ENCODE measurements at places on chromosomes 5 and 9.

DNA sequence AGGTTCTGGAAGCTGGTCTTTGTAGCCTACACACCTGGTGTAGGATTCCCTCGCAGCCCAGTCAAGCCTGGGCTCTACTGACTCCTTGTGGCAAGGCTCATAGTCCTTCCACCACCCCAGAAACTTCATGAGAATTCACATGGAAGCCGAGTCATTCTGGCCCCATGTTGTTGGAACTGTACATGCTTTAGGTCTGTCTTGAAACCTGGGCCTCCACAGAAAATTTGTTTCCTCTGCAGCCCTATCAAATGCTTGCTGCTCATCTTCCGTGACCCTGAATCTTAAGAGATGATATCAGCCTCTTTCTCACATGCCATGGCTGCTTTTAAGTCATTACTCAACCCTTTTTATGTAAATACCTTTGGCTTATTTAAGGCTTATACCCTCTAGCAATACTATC is 113.4 kb upstream of the GRHPR start:
- no peak for DNase-seq

- peak; percentile 32 for DNase-seq
Measured at GRCh38 chr5:1050423-1051365, 42.1 kb downstream of the NKD2 start.

DNA sequence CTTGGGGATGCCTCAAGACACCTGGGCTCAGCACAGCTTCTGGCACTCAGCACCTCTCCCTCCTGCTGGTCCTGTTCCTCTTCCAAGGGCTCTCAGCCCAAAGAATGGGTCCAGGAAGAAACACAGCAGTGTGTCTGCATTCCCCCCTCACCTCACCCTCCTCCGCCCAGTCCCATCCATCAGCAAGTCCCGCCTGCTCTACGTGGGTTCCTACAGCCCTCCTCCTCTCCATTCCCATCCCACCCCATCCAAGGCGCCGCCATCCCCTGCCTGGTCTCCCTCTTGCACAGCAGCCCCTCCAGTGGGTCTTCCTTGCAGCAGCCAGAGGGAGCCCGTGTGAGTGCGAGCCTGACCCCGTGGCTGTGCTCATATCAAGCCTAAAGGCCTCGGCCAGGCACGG is 52.3 kb upstream of the RPL26L1 start:
- no peak for DNase-seq

DNA sequence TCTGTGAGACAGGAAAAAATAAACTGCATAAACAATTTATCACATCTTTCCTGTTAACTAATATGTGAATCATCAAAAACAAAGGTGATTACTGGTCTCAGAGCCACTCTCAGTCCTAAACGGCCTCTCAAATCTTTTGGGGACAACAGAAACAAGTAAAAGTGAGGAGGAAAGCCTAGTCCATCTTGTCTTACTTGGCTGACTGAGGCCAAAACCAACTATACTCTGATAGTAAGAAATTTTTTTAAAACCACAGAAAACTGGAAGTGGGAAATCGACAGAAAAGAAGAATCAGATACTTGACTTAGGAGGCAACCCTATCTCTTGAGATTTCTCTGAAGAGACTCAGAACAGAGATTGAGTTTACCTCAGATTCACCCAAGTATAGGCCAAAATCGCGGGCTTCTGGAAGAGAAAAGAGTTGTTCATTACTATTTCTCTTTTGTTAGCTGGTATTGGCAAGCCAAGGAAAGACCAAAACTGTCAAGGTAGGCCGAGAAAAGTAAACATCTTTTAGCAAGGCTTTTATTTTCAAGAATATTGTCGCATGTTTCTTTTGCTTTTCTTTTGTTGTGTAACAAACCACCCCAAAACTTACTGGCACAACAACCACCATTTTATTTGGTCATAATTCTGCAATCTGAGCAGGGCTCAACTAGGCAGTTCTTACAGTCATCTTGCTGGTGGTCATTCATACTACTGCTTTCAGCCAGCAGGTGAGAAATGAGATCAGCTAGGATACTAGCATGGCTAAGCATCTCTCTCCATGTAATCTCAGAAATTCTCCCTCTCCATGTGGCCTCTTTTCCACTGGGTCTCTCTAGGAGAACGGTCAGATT is 46.1 kb downstream of the RFX3 start:
- DNase-seq = no peak

DNA sequence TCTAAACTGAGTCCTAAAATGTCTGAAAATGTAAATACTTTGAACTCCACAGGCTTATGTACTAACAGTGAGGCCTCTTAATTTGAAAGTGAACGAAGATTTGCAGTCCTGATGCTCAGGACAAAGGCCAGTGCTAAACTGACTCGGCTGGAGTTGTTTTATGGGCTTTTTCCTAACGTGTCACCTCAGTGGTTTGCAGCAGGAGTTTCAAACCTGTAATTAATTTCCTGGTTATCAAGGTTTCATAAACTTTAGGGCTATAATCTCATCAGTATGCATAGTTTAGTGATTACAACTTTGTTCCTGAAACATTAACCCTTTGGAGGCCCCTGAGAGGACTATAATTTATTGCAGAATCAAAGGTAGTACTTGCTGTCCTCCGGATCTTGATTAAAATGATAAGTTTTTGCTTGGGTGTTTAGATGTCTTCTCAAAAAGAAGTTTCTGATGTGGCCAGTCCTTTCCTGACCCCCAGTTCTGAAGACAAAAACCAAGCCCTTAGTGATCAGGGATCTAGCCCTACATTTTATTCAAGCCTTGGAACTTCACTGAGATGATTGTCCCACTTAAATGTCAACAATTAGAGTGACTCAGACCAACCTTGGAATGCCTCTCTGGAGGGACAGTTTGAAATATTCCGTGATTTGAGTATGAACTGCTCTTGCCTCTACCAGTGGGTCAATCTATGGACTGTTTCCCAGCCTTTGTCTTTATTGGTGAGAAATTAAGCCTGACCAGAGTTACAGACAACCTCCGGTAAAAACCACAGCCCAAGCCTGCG is 11.1 kb upstream of the S100Z start:
- no peak for DNase-seq

- DNase-seq = no peak
Measured at GRCh38 chr9:81477669-81478068, 211.7 kb downstream of the TLE1 start.

DNA sequence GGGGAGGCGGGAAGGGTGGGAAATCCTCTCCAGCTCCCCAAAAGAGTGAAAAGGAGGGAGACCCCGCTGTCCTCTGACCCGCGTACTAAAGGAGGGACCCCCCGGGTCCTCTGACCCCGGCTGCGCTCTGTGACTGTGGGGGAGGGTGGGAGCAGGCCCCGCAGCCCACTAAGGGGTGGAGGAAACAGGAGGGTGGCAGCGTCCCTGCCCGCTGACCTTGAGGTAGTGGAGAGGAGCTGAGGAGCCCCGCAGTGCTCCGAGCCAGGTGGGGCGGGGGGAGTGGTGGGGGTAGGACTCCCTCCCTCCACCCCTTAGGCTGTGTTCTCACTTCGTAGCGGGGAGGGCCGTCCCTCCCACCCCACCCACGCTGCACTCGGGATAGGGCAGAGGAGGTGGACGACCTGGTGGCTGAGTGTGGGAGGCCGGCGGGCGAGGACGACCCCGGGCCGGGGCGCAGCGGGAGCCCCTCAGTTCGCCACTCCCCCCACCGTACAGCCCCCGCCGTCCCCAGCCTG is 449 bp upstream of the ADCY2 start:
- no peak for DNase-seq

GRCh38 chr9:77290373-77290772 is 113.0 kb downstream of the VPS13A start:
- no peak for DNase-seq

- DNase-seq = no peak
Measured at GRCh38 chr9:32882705-32883104, 99.4 kb downstream of the TMEM215 start.

DNA sequence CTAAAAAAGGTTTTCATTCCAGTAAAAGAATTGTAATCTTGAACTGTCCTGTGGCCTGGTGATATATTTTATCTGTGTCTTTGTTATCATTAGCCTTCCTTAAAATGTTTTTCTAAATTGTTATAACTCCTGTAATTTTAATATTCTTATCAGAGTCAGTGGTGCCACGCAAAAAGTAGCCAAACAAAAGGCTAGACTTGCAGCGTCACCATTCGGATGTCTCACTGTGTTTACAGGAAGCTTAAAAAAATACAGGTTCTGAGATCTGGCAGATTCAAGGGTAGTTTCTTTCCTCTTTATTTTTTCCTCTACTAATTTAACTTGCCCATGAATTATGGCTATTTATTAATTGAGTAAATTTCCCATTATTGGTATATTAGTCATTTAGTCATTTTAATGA is 362.3 kb downstream of the MAT2B start:
- no peak for DNase-seq

- no peak for DNase-seq
Measured at GRCh38 chr5:60488466-60489130, 211.4 kb downstream of the DEPDC1B start.

GRCh38 chr5:57468481-57469163 is 14.0 kb downstream of the ACTBL2 start:
- DNase-seq = no peak

- no peak for DNase-seq
Measured at GRCh38 chr9:129036923-129037766, 719 bp downstream of the MIGA2 start.

DNA sequence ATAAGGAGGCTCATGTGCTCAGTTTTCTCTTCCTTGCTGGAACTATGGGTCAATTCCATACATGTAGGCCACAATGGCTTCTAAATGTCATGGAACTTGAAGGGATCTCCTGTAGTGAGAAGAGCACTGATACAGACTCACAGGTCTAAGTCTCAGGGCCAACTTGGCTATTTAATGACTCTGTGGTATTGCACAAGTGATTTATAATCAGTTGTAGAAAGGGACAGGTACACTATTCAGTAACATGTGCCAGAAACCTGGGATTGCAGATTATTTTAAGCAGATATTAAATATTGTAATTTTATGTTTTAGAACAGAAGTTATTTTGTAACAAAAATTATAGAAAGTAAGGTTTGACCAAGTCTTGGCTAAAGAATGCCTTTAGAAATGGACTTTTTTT is 241.5 kb upstream of the PIK3R1 start:
- no peak for DNase-seq

GRCh38 chr5:172487671-172488070 is 33.3 kb upstream of the SH3PXD2B start:
- DNase-seq = no peak

GRCh38 chr9:115746496-115746895 is 407.1 kb upstream of the PAPPA start:
- no peak for DNase-seq

DNA sequence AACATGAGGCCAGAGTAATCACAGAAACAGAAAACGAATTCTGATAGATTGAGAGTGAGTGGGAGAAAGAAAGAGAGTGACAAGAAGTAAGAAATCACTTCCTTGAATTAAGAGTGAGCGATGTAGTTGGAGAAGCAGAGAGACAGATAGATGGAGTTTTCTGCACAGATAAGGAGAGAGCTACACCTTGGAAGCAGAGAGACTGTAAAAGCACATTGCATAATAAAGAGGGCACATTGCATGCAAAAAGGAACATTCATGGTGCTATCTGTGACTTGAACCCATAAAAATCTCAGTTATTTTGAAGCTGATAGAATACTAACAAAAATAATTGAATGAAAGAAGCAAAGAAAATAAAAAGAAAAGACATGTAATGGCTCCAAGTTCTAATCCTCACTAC is 943.8 kb downstream of the NR2F1-AS1 start:
- no peak for DNase-seq

DNA sequence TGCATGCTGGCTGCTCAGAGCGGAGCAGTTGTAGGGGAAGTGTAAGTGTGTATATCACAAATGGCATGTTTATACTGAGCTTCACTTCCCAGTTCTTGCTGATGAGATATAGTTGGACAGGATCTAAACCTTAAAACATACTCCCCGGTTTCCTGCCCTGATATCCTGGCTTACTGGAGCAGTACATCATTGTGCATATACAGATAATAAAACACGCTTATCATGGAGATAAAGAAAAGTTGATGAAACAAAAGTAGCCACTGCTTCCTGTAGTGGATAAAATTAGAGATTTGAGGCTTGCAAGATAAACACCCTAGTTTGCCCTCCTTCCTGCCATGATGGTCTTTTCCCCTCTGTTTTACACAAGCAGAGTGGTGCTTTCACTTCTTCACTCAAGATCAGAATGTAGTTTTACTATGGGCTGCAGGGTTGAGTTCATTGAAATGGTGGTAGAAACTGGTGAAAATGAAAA is 15.0 kb downstream of the NPR3 start:
- no peak for DNase-seq

- DNase-seq = no peak
Measured at GRCh38 chr5:170631466-170632195, 127.8 kb downstream of the KCNIP1 start.

- DNase-seq = no peak
Measured at GRCh38 chr9:91301161-91301560, 60.6 kb downstream of the AUH start.

DNA sequence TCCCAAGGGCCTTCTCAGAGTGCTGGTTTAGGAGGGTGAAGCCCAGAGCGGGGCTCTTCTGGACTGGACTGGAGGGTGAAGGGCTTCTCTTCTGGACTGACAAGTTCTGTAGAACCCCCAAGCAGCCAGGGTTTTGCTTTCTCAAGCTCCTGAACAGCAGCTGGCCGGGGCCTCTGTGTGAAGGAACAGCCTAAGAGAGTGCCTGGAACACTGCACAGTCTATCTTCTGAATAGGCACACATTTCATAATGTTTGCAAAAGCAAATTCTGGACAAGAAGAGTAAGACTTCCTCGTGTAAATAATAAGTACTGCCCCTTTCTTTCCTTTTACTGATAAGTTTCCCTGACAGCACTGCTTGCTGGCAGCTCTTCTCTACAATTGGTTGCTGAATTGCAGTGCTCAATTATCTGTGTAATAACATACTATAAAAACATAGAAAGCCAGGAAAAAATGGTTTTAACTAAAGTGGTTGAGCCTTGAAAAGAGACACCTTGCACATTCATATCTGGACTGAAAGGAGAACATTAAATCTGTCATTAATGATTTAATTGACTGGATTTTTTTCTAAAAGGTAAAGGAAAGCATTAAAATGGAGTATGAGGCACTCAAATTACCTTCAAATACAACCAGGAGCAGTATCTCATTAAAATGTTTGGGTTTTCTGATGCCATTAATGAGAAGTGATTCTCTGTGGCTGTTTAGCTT is 20.5 kb downstream of the MAST4 start:
- no peak for DNase-seq

DNA sequence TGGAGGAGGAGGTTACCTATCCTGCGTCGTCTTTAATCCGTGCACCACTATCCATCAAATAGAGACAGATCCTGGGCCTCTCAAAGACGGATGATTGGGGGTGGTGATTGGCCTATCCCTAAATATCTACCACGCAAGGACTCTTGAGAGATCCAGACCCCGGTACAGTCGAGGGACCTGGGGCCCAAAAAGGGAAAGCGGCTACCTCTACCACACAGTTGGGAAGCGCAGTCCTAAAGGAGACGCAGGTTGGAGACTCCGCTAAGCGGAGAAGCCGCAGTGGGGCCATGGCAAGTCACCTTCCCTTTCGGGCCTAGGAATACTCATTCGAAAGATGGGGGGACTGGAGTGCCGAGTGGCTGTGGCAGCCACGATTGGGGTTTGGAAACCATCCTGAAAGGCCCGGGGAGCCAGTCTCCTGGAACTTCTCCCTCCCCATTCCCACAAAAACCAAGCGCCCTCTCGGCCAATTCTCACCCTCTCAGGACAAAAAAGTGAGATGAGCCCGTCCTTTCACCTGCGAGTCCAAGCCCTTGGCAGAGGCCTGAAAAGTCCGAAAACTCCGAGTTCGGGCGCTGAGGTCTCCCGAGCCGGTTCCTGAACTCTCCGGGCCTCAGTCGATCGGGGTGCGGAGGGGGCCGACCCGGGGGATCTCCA is 499 bp upstream of the FOXE1 start:
- no peak for DNase-seq

Data from natural killer cell treated with Interleukin-12 subunit alpha and Interleukin-12 subunit beta and Interleukin-15 and Interleukin-18, amount 100 ng/mL, for 72 hours (primary cell).